NCI-H1048 (cell line): ENCODE measurements at places on chromosomes 5 and 9.

- DNase-seq = no peak
Measured at GRCh38 chr5:112560371-112560770, 141.3 kb upstream of the EPB41L4A start.

DNA sequence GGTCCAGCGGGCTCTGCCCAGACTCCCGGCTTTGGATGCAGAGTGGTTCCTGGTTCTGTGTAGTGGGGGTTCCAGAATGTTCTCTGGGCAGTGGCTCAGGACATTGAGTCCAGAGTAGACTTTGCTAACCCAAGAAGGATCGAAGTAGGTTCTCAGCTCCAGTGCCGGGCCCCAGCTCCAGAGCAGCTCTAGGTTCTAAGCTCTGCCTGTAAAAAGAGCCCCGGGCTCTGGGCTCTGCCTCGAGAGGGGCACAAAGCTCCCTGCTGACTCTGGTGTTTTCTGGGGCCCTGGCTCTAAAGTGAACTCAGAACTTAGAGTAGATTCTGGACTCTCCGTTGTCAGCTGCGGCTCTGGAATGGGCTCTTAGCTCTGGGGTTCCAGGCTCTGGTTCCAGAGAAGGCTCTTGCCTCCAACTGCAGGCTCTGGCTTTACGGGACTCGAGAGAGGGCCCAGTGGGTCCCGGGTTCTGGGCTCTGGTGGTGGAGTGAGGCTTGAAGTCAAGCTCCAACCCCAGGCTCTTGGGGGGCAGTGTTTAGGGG, 414 bp downstream of the WDR38 start:
- no peak for DNase-seq

DNA sequence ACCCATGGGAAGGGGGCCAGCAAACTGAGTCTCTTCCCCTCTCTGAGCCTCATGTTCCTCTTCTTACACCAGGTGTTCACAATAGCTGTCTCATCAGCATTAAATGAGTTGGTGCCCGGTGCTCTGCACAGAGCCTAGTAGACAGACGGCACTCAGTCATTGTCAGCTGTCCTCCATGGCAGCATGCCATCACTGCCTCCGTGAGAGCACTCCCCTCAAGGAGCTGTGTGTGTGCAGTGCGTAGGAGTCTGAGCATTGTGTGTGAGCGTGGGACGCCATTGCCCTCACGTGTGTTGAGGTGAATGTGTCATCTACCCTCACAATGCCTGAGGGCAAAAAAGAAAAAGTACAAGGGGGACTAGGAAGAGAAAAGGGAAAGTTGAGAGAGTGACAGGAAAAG, 536.5 kb downstream of the CDK5RAP2 start:
- DNase-seq = no peak

- no peak for DNase-seq
Measured at GRCh38 chr5:57466544-57466943, 16.1 kb downstream of the ACTBL2 start.

- DNase-seq = no peak
Measured at GRCh38 chr9:13269589-13270452, 9.7 kb downstream of the MPDZ start.

- DNase-seq = no peak
Measured at GRCh38 chr5:152811988-152812387, 406.9 kb upstream of the NMUR2 start.

DNA sequence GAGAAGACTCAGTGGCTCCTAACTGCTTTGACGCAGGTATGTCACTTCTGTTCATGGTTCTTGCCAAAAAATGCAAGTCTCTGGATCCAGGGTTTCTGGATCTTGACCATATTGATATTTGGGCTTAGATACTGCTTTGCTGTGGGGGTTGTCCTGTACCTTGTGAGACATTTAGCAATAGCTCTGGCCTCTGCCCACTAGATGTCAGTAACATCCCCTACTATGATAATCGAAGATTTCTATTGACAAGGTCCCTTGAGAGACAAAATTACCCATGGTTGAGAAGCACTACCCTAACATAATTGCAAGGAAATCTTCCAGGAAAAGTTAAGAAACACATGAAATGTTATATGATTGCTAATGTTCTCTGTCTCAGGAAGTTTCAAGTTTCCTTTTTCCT, 285.4 kb downstream of the TMEM232 start:
- DNase-seq = no peak

GRCh38 chr5:5795074-5795771, 372.7 kb downstream of the ICE1 start:
- no peak for DNase-seq

- no peak for DNase-seq
Measured at GRCh38 chr5:28216939-28217360, 1178.6 kb upstream of the CDH9 start.

DNA sequence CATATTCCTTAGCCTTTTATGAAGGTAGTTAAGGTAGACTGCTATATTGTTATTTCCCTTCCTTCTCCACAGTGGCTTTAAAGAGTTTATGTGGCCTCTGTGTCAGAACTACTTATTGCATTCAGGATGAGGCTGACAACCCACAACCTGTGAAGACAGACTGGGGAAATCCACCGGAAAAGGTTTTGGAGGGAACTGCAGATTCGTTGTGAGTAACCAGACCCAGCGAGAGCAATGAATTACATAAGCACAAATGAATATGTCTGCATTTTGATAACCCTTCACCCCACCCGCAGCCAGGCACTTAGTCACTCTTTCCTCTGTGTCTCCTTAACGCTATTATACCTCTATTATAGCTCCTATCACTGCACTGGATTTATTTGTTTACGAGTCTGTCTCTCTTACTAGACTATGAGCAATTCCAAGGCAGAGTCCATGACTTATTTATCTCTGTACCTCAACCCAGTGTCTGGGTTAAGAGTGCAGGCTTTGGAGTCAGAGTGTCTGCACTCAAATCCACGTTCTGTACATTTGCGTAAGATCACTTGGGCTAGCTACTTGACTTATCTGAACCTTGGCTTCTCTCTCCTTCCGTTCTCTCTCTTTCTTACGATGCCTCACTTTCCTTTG, 19.2 kb downstream of the KCTD16 start:
- DNase-seq = no peak

DNA sequence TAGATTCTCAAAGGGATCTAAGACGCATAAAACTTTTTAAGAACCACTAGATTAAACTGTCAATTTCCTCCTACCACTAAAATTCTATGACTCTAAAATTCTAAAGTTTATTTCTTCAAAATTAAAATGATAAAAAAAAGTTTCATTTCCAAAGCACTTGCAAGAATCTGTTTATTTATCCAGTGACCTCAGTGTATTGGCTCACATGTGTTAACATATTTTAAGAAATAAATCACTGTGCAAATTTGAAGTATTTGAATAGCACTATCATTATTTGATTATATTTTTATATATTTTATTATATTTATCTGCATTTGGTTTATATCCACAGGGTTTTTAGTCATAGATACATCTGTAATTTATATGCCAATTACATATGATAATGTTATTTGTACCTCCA, 62.2 kb upstream of the SLC12A2 start:
- no peak for DNase-seq

- no peak for DNase-seq
Measured at GRCh38 chr5:69167493-69167855, 524 bp downstream of the CCNB1 start.

GRCh38 chr5:67012171-67012570, 184.4 kb downstream of the CD180 start:
- no peak for DNase-seq

GRCh38 chr9:37061768-37062167, 27.7 kb upstream of the PAX5 start:
- no peak for DNase-seq

GRCh38 chr5:663436-664342, 29.5 kb downstream of the TPPP start:
- no peak for DNase-seq

- DNase-seq = no peak
Measured at GRCh38 chr9:79170643-79171042, 401.1 kb upstream of the TLE4 start.
